ENCODE measurements at places on chromosomes 12 and 14.
A peak's percentile ranks its signal among the peaks of the same experiment; 100 is the strongest.

DNA sequence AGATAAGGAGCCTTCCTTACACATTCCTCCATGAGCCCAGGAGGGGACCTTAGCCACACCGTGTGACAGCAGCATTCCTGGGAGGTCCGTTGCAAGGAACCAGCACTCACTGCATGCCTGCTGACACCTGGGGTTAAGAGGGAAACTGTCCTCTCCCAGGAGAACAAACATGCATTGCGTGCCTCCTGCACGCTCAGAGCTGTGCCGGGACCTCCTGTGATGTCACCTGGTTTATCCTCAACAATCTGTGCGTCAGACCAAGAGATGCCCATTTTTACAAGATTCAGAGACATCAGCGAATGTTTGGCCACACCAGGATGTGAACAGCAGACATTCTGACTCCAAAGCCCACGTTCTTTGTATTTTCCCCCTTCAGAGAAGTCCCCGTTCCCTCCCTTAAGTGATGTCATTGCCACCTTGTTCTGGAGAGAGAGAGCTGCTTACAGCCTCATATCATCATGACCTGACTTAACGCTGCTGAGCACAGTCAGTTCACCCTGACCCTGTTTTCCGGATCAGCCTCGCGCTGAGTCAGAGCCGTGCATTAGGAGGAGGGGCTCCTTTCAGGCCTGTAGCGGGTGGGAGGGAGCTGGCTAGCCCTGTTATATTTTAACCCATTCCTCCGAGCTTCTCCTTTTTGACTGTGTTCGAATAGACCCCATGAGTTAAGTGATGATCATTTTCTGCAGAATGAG, 36.2 kb downstream of the TMEM120B start:
- DNase-seq, result peak; percentile 70

DNA sequence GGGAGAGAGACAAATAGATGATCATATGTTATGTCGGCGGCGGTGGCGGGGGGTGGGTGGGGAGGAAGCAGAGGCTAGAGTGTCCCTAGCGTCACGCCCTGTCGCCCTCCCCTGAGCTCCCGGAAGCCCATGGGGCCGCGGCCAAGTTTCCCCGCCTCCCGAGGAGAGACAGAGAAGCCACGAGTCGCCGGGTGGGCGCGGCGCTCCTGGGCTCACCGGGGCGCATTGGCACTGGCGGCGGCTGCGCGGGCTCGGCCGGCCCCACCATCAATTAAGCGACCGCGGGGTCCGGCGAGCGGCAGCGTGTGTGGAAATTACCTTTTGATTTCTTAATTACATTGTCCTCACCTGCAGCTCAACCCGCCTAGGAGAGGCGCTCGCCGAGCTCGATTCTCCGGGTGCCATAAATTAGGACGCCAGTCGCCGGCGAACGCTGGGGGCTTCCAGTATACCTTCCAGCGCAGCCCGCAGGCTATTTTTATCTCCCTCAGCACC, 119.9 kb upstream of the LHX5 start:
- no peak for DNase-seq

DNA sequence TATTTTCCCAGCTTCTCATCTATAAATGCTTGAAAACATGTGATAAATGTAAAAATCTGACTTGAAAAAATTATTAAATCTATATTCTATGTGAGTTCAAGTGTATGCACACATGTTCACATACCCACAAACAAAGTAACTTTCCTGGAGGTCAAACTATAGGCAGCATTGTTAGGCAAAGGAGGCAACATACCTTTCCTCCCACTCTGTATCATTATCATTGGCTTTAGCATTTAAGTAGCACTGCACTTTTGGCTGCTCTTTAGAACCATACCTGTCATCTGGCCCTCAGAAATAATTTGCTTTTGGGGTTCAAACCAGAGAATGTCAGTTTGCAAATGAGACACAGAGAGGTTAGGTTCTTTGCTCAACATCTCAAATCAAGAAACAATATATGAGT, 102.4 kb upstream of the CCDC196 start:
- no peak for DNase-seq

DNA sequence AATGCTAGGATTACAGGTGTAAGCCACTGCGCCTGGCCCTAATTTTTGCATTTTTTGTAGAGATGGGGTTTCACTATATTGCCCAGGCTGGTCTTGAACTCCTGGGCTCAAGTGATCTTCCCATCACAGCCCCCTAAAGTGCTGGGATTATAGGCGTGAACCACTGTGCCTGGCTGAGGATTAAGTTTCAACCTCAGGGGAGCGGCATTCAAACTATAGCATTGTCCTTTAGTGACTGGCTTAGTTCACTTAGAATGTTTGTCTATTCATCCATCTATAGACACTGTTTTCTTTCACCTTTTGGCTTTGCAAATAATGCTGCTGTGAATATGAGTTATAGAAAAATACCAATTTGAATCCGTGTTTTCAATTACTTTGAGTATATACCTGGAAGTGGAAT, 25.2 kb downstream of the PTPN11 start:
- DNase-seq, result no peak

DNA sequence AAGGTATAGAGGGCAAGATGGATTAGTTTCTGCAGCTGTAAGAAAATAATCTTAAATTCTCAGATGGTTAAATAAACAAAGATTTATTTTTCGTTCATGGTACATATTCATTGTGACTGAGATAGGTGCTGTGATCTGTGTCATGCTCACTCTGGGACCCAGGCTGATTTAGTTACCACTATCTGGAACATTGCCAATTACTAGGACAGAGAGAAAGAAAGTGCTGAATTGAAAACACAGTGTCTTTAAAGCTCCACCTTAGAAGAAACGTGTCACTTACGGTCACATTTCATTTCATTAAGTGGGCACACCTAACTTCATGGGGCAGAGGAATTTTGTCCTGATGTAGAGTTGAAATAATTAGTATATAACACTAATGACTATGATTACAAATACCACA, 430.0 kb downstream of the CCDC91 start:
- DNase-seq, result no peak

GRCh38 chr12:95323212-95323611, 105.6 kb downstream of the VEZT start:
- DNase-seq, result peak; percentile 19

- DNase-seq, result no peak
Observed at GRCh38 chr12:228846-229200, 14.9 kb upstream of the SLC6A12 start.

DNA sequence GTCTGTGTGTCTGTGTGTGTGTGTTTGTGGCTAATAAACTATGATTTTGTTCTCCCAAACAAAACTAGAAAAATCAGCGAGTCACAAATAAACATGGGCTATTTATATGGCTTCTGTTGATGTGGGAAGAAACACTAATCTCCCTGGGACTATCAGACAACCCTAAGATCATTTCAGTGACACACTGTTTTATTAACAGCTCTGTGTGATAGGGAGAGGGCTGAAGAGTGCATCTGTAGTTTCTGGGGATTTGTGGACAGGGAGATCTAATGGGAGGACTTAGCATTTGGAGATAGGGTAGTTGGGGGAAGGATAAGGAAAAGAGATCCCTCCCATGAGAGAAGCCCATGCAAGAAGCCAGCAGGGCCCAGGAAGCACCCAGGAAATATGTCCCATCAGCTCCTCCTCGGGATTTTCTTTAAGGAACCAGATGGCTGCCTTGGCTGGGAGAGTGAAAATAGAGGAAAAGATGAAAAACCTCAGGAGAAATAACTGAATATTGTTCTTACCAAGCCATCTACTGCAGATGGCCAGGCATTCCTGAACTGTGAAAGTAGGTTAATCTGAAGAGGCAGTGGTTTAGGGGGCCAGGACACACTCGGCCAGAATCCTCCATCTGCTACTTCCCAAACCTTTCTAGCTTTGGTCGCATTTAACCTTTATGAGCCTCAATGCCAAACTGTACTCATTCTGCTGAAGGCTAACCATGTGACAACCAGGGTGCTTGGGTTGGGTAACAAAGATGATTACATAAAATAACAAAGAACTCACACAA, 253.4 kb downstream of the BTG1 start:
- DNase-seq, result no peak

GRCh38 chr12:2138871-2139308, 86.1 kb downstream of the CACNA1C start:
- no peak for DNase-seq

GRCh38 chr12:74499192-74499591, 38.4 kb upstream of the ATXN7L3B start:
- DNase-seq, result no peak

DNA sequence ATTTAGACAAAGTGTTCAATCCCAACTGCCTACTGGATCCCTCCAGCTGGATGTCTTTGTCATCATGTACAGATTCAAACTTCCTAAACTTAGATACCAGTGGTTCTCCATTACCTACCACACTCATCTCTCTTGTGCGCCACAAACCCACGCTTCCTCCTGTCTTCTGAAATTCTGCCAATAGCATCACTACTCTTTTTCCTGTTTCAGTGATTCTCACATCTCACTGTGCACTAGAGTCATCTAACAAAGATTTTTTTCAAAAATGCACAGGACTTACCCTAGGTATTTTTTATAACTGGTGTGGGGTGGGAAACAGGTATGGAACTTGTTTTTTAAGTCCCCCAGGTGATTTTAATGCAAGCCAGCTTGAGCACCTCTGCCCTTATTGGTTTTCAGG, 5.9 kb downstream of the PSMB5 start:
- no peak for DNase-seq

DNA sequence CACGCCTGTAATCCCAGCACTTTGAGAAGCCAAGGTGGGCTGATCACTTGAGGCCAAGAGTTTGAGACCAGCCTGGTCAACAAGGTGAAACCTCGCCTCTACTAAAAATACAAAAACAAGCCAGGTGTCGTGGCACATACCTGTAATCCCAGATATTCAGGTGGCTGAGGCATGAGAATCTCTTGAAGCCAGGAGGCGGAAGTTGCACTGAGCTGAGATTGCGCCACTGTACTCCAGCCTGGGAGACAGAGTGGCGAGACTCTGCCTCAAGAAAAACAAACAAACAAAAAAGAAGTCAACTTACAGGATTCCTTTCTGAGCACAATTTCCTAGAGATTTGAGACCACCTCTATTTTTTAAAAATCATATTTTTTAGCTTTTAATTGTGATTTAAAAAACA, 45.3 kb downstream of the DGLUCY start:
- no peak for DNase-seq

DNA sequence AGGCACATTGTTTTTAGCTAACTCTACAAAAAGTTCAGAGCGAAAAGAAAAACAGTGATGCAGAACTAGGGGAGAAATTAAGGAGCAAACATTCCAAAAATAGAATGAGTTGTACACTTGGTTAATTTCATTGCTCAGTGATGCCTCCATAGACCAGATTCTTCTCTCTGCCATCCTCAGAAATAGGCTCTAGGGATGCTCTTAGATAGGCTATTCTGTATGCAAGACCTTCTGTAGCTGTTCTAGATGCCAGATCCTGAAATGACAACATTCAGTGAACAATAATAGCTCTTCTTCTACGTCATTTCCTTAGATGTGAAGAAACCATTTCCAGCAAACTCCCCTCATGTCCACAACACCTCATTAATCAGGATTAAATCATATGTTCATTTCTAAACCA, 466.3 kb downstream of the DIO2 start:
- no peak for DNase-seq

- peak; percentile 49 for DNase-seq
Observed at GRCh38 chr12:3137268-3137781, 60.1 kb downstream of the TSPAN9 start.

All from fibroblast of skin of scalp (primary cell).